ENCODE measurements at places on chromosomes 1 and 21.

- peak; percentile 9 for DNase-seq
Measured at GRCh38 chr1:154867064-154867825, 2.8 kb downstream of the KCNN3 start.

GRCh38 chr21:42496839-42497202 lies 797 bp upstream of the RSPH1 start:
- DNase-seq, result no peak

DNA sequence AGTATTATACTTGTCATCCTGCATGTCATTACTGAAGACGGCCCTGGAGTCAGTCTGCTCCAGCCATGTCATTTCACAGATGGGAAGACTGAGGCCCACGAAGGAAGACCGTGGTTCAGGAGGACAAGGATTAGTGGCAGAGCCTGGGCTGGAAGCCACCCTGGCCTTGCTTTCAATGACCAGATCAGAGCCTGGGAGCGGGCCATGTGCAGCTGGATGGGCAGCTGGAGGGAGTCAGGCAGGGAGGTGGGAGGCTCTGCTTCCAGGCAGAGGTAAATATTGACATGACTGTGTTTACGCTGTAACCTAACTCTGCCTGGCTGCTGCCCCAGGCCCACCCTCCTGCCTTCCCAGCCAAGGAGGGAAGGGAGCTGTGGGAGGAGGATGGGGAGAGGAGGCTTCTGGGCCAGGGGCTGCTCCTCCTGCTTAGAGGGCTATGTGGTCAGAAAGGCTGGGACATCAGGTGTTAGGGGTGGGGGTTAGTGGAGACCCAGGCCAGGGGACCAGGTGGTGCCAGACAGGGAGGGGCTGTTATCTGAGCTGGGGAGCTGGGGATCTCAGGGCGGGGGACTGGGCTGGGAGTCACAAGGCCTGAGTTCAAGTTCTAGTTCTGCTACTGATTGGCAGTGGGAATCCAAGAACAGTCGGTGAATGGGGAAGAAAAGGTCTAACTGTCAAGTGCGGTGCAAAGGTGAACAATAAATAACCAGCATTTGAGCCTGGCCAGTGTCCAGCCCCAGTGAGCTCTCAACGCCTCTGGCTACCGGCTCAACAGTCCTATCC lies 48.5 kb upstream of the ECE1 start:
- no peak for DNase-seq

- no peak for DNase-seq
Measured at GRCh38 chr1:175385316-175385715, 192.7 kb upstream of the KIAA0040 start.

- DNase-seq, result no peak
Measured at GRCh38 chr1:221841251-221841982, 99.5 kb upstream of the DUSP10 start.

GRCh38 chr1:67336157-67336556 lies 28.5 kb downstream of the IL12RB2 start:
- no peak for DNase-seq

DNA sequence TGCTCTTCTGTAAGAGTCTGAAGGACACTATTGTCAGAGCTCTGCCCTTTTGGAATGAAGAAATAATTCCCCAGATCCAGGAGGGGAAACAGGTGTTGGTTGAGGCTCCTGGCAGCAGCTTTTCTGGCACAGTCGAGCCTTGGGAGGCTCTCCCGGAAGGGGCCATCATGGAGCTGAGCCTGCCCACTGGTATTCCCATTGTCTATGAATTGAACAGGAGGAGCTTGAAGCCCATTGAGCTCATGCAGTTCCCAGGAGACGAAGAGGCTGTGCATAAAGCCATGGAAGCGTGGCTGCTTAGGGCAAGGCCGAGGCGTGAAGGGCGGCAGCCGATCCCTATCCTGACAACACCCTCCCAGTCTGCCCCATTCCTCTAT lies 26.6 kb downstream of the UBE4B start:
- DNase-seq, result no peak

GRCh38 chr1:165207853-165208515 lies 148.5 kb downstream of the LMX1A start:
- DNase-seq, result no peak

DNA sequence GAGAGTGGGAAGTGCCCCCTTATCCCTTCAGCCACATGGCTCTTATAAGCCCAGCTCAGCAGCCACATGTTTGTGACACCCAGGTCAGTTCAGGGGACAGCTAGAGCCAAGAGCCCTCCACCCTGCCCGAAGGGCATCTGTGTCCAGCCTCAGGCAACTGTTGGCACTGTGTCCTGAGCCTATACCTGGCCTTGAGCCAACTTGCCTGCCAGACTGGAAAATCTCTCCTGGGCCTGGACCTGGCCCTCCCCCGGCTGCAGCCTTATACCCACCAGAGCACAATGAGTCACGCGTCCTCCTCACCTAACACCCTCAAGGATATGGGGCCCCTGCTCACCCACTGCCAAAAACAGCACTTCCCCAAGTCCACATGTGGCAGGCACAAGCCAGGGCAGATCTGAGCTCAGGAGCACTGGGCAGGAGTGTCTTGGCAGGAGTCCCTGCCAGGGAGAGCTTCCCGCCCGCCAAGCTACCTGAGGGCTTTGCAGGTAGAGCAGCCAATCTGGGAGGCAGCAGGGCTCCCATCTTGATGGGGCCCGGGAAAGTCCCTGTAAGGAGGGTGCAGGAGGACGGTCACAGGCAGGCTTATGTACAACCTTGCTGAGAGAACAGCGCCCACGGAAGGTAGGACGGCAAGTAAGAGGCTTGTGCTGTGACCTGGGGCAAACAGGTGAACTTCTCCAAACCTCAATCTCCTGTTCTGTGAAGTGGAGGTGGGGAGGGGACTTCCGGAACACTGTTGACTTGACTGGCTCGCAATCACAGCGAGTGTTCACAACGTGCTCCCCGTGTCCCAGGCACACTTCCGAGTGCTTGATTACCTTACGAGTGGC lies 19.8 kb upstream of the HSPG2 start:
- peak; percentile 23 for DNase-seq

DNA sequence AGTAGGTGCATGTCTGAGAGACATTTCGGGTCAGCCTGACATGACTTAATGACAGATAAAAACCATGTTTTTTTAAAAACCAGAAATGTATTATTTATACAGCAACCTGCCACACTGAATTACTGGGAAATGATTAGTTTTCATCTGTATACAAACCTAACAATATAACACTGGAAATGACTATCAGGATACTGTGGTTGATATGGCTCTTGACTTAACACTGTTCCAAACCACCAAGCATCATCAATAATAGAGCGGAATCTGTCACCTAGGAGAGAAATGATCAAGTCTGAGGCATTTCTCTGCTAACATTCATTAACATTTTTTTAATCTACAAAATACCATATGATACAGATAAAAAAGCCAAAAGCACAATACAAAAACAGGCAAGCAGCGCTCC lies 41.7 kb upstream of the PSMG1 start:
- DNase-seq, result no peak

DNA sequence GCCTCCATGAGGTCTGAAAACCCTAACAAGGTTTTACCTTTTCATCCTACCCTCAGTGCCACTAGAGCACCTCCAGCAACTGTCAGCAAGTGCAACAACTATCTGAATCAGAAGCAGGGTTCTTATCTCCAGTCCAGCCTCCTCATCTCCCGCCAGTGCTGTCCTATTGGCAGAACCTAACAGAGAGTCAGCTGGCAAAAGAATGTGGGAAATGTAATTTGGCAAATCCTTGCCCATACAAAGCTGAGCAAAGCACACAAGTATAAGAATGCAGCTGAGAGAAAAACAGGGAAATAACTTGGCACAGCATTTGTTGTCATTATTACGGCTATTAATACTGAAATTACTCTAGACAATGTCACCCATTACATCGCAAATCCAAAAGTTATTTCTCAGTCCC lies 124.2 kb downstream of the ATP6V1G3 start:
- no peak for DNase-seq

DNA sequence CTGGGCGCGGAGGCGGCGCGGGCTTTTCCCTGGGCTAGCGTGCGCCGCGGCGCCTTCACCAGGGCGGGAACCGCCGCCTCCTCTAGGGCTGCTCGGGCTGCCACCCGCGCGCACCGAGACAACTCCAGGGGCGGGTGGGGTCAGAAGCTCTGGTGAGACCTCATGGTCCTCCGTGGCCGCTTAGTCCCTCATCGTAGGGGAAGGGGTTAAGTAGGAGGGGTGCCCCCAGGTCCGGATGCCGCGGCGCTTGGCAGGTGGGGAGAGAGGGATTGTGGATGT lies 559 bp downstream of the SERTAD4 start:
- DNase-seq, result no peak

DNA sequence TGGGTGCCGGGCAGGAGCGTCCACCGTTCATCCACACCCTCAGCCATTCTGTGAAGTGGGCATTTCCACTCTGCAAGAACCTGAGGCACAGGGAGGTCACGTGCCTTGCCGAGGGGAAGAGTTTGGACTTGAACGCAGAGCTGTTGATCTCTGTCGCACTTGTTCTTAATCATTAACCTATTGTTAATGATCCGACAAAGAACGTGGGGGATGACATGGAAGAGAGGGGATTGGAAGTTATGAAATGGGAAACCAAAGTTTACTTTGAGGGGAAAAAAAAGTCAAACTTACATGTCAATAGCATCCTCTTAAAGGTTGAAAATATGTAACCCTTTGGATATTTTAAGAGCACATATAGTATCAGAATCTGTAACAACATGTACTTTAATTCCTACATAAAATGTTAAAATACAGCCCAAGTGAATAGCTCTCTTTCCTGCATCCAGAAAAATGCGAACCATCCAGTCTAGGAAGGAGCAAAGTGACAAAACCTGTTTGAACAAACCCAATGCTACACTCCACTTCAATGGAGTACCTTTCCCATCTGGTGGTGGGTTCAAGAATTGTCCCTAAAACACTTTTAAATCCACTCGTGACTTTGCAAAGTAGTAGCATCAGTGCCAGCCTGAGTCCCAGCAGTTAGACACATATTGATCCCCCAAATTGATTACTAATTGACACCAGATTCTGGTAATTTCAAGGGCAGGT lies 75.5 kb downstream of the SETD4 start:
- DNase-seq, result no peak

- DNase-seq, result no peak
Measured at GRCh38 chr1:173424782-173425407, 52.2 kb upstream of the PRDX6 start.

- DNase-seq, result no peak
Measured at GRCh38 chr1:162139211-162139610, 69.7 kb downstream of the NOS1AP start.

- no peak for DNase-seq
Measured at GRCh38 chr1:41319106-41319755, 42.0 kb upstream of the FOXO6 start.

DNA sequence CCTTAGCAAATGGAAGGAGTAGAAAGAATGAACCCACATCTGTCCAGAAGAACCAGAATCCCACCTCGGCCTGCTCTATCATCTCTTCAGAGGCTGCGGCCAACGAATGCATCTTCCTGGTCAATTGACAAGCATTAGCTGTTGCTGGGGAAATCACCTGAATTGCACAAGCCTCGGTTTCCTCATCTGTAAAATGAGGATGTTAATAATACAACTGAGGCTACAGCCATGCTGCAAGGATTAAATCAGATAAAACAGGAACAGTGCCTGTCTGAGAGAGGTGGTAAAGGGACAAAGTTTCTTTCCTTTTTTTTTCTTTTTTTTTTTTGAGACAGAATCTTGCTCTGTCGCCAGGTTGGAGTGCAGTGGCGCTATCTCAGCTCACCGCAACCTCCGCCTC lies 99.8 kb downstream of the KIF14 start:
- no peak for DNase-seq

GRCh38 chr21:36698981-36699545 lies at the start of gene SIM2:
Gene SIM2, plus strand, starts transcription at chr21:36699115. Its CDS starts 632 bp downstream, at chr21:36699747.
- no peak for DNase-seq

- no peak for DNase-seq
Measured at GRCh38 chr21:32100423-32100822, 178.4 kb downstream of the MIS18A start.

GRCh38 chr1:227764019-227764391 lies 28.8 kb downstream of the SNAP47 start:
- no peak for DNase-seq

GRCh38 chr1:164256456-164256855 lies 302.5 kb upstream of the PBX1 start:
- DNase-seq, result no peak

DNA sequence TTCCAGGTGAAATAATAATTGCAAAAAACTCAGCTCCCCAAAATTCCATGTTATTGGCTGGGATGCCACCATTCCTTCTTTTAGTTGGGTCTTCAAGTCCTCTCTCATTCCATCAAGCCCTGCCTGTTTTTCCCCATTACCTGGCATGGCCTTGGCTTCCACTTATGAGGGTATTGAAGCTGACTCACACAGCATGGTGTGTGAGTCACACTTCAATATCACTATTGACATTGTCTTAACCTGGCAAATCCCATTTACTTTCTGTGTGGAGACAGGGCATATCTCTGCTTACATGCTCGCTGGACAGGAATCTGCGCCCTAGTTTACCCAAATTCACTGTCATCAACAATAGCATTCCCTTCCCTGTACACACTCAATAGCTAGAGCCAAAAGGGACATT lies 1806.8 kb downstream of the BRINP3 start:
- DNase-seq, result no peak

GRCh38 chr1:203128431-203128715 lies 847 bp downstream of the ADORA1 start:
- no peak for DNase-seq

- no peak for DNase-seq
Measured at GRCh38 chr1:78035121-78035520, 10.6 kb upstream of the GIPC2 start.

GRCh38 chr1:84972377-84972987 lies 24.4 kb downstream of the MCOLN2 start:
- DNase-seq, result no peak

GRCh38 chr1:234270581-234271242 lies 102.5 kb upstream of the COA6 start:
- DNase-seq, result no peak

- no peak for DNase-seq
Measured at GRCh38 chr1:68969441-68969840, 472.6 kb upstream of the DEPDC1 start.

DNA sequence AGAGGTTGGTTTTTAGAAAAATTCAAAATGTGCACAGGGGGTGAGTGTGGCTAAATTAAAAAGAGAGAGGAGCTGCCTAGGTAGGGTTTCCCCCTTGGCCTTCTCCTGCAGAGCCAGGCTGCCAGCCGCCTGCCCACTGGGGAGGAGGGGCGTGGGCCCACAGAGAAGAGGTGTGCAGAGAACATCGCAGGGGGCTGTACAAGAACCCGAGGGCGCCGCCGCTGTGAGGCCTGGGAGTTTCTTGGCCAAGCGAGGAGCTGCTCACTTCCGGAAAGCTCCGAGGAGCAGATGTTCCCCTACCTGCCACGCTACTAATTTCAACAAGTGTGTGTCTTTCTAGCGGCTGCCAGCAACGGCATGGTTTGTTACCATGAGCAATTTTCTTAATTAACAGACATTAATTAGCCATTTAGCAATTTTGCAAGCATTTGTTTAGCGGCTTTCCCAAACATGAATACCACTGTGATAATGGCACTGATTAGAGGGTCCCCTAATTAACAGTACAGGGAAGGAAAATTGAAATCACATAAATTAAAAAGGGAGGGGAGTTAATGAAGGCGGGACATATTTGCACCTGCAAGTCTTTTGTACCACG lies 59.7 kb downstream of the MRPL37 start:
- no peak for DNase-seq

- no peak for DNase-seq
Measured at GRCh38 chr1:183942933-183943693, 94.4 kb downstream of the COLGALT2 start.

GRCh38 chr1:93468662-93469061 lies 20.7 kb downstream of the FNBP1L start:
- DNase-seq, result no peak

- no peak for DNase-seq
Measured at GRCh38 chr1:243287652-243288051, 31.8 kb downstream of the SDCCAG8 start.

All from activated CD4-positive, CD25-positive, alpha-beta regulatory T cell (primary cell).